Type B pancreatic cell (in vitro differentiated cells): ENCODE measurements at places on chromosomes 5 and 9. TPM values are rescaled to one million over a fixed set of nuclear protein-coding genes. Genes with fewer than 3 reads are reported as not detected.

FOXD4L5 gene
- 0.31 TPM in 1 of 2 replicates, not detected in the other for total RNA-seq

WASHC1 gene
- 21.4 and 24.2 TPM in 2 replicates for total RNA-seq

KCNIP1 gene
- 1.2 and 5.3 TPM in 2 replicates for total RNA-seq

FBN2 gene
- total RNA-seq: 62.5 and 186 TPM in 2 replicates

FOXD4L3 gene
- total RNA-seq: not detected in 2 replicates

GARIN3 gene
- total RNA-seq: not detected in 2 replicates

WDR38 gene
- 0.75 TPM in 1 of 2 replicates, not detected in the other for total RNA-seq

TMOD1 gene
- 10.5 and 12.9 TPM in 2 replicates for total RNA-seq

IFNB1 gene
- not detected in 2 replicates for total RNA-seq

ANKDD1B gene
- total RNA-seq: 0.93 and 1.6 TPM in 2 replicates

FGD3 gene
- total RNA-seq: 5.5 and 8.4 TPM in 2 replicates
